ENCODE measurements at places on chromosomes 6 and 20. TPM values are rescaled to one million over a fixed set of nuclear protein-coding genes. Genes with fewer than 3 reads are reported as not detected.

DNA sequence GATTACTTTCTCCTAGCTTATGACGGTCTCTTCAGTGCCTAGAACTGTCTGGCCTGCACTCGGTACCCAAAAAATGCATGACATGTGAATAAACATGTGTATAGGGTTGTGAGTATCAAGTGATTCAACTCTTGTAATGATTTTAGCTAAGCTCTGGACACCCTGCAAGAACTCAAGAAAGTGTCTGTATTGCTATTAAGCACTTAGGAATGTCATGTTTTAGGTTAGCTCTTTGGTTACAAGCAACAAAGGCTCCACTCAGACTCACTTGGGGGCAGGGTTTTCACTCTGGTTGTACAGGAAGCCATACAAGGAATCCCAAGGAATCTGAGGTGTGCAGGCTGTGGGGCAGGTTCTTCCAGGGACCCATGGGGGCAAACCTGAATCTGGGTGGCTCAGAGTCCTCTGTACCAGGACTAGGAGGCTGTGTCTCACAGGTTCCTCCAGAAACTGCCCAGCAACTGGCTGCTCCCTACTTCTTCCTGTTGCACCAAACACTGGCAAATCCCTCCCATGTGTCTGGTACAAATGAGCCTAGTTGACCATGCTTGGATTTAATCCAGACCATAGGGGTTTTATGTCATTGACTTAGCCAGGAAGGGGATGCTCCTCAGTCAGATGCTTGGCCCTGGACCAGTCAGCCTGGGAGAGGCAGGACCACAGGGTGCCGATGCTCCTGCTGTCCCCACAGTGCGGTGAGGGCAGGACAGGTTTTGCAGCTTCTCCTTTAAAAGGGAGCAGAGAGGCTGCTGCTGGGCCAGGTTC is 77.9 kb upstream of the CDH4 start:
- peak; percentile 17 for DNase-seq

DNA sequence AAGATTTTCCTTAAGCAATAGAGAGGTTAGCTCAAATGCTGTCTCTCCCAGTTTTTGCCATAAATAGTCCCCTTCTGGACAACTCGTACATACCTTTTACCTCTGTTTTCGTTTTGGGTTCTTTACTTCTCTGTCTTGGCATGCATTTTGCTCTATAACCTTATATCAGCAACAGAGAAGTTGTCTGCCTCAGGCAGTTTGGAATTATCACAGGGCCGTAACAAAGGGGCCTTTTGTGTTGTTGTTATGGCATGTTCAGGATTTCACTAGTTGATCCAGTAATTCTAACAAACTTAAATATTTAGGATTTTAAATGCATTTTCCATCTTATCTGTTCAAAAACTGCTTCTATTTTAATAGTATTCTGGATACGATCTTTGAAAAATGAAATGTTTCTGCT is 259.8 kb downstream of the CD109 start:
- DNase-seq: no peak

- no peak for DNase-seq
Measured at GRCh38 chr20:50679753-50680104, 11.6 kb downstream of the RIPOR3 start.

GRCh38 chr20:25521382-25521781 is 63.9 kb downstream of the NINL start:
- DNase-seq: no peak

DNA sequence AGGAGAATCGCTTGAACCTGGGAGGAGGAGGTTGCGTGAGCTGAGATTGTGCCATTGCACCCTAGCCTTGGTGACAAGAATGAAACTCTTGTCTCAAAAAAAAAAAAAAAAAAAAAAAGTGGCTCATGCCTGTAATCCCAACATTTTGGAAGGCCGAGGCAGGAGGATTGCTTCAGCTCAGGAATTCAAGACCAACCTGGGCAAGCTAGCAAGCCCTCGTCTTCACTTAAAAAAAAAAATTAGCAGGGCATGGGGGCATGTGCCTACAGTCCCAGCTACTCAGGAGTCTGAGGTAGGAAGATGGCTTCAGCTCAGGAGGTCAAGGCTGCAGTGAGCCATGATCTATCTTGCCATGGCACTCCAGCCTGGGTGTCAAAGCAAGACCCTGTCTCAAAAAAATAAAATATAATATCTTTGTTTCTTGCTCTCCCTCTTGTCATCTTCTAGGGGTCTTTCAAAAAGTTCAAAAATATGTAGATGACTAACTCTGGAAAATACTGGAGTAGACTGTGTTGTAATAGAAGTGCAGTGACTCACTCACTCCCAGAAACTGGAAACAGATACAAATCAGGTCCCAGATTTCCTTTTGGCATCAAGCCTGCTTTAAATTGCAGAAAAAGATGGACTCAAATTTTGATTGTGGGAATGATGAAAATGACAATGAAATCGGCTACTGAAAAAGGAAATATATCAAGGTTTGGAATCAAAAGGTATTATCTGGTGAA is 2.8 kb upstream of the GINM1 start:
- peak; percentile 90 for DNase-seq

DNA sequence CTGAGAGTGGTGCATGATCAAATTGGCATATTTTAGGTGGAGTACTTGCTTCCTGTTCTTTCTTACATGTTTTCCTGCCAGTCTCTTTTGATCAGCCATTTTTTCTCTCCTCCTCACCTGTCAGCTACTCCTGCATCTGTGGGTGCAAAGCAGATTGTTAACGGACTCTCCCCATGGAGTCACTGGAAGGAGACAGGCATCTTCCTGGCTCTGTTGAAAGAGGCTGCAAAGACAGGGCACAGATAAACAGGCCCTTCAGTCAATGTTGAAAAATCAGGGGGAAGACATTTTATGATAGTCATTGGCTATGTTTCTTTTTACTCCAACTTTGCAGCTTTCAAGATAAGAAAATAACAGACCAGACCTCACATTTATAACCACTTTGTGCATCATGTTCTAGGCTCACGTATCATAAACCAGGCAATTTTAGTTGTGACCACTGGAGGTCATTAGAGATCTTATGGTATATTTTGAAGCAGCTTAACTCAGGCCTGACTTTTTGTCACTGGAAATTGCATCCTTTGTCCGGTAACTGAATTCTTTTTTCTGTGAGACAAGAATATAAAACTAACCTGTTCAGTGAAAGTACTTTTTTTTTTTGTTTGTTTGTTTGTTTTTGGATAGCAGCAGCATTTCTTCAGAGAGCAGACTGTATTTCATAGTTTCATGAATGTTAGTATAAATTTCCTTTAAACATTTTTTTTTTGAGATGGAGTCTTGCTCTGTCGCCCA is 20.1 kb downstream of the ECT2L start:
- peak; percentile 79 for DNase-seq

DNA sequence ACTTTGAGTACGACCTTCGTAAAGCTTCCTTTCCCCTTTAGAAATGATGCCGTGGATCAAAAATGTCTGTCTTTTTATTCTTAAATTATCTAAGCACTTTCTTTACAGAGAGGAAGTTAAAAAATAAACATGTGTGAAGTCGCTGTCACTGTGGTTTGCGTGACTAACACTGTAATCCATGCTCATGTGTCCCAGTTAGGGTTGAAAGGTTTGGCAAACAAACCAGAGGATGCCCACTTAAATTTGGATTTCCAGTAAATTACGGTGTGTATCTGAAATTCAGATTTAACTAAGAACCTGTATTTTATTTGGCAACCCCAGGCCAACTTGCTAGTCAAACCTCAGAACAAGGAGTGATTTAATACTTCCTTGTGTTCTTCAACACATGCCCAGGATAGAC is 21.1 kb downstream of the HLA-DRB1 start:
- DNase-seq: no peak

ZFP64 gene
- 15.1 TPM for polyA plus RNA-seq

TNFRSF21 gene
- polyA plus RNA-seq: 6.1 TPM

PI3 gene
- polyA plus RNA-seq: not detected

TUBB1 gene
- not detected for polyA plus RNA-seq

GLP1R gene
- not detected for polyA plus RNA-seq
